Activated B cell treated with CpG ODN at 0.5 μM for 24 hours (primary cell): ENCODE measurements at places on chromosomes 5 and 9. TPM values are rescaled to one million over a fixed set of nuclear protein-coding genes. Genes with fewer than 3 reads are reported as not detected.
A peak's percentile ranks its signal among the peaks of the same experiment; 100 is the strongest.

The TMEM215 gene
- not detected in 2 replicates for total RNA-seq

- H3K36me3 ChIP-seq, result no peaks in the 10 kb centered on the region
- DNase-seq, result peak; percentile 5
- H3K4me3 ChIP-seq, result no peak overlapping the region
- no peaks in the 10 kb centered on the region for H3K27me3 ChIP-seq
- H3K4me1 ChIP-seq, result no peaks in the 10 kb centered on the region
Measured at GRCh38 chr9:125431741-125432271, 170.2 kb downstream of the GAPVD1 start.

The ZFP37 gene
- total RNA-seq, result 1.7 and 2.6 TPM in 2 replicates

DNA sequence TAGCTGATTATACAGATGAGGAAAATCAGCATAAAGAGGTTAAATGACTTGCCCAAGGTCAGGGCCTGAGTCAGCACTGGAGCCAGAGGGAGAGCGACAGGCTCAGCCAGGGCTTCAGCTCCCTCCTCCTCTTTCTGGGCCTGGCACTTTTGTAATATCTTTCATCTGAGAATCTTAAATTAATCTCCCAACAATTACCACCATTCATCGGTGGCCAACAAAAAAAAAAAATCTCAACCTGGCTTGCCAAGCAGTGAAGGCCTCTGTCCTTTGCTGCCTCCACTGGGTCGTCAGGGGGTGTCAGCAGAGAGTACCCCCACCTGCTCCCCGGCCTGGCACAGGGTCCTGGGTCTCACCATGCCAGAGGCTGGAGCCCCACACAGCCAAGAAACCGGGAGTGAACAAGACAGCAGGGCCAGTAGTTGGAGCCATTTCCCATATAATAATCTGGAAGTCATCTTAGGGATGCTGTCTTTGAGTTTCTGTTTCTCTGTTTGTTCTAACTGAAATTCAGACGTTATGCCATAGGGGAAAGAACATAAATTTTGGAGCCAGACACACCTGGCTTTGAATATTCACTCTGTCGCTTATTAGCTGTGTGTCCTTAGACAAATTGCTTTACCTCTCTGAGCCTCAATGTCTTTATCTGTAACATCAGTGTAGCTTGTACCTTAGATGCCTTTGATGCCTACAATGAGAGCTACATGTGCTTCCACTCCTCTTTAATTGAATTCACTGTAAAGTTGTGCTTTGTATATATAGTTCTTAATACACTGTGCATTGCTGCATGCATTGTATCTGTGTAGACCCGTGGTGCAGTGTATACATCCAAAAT is 299.9 kb upstream of the MSX2 start:
- H3K27me3 ChIP-seq, result peaks cover 6% of the 10 kb centered on the region
- H3K4me3 ChIP-seq, result no peak overlapping the region
- H3K4me1 ChIP-seq, result peaks cover 4% of the 10 kb centered on the region
- no peaks in the 10 kb centered on the region for H3K36me3 ChIP-seq

- peaks cover 51% of the 10 kb centered on the region for H3K27me3 ChIP-seq
- H3K27ac ChIP-seq, result no peak within 1 kb of the TSS
- peak within 1 kb of the TSS; percentile 70 for H3K4me3 ChIP-seq
- peaks cover 6% of the 10 kb centered on the region for H3K4me1 ChIP-seq
Measured at GRCh38 chr5:141402553-141403243, at the start of gene PCDHGA9. TSS of gene PCDHGA9 (plus strand) at chr5:141402778. CDS start at chr5:141402953, 175 bp downstream.

The TEX48 gene
- not detected in 2 replicates for total RNA-seq

DNA sequence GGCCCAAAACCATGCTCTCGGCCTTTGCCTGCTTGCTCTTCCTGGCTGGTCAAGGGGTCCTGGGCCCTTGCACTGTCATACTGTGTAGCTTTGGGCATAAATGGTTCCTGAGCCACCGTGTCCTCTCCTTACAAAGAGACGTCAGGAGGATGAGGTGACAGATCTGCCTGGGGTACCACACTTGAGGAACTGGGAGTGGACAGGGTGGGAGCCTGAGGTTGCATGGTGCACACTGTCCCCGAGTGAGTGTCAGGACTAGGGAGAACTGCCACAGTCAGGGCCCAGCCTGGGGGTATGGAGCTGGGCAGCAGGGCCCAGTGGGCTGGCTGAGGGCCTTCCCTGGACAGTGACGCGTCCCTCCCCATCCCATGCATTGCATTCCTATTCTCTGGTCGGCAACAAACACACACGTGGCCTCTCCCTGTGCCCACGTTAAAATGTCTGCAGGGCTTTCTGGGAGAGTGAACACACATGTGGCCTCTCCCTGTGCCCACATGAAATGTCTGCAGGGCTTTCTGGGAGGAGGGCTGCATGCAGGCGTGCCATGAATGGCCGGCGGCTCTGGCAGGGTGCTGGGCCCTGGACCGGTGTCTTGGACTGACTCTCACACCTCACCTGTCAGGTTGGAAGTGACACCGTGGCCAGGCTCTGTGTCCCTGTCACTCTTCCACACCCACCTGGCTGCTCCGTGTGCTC is 122.1 kb upstream of the COL5A1 start:
- no peak overlapping the region for H3K27ac ChIP-seq
- no peaks in the 10 kb centered on the region for H3K4me1 ChIP-seq
- no peaks in the 10 kb centered on the region for H3K36me3 ChIP-seq
- no peak for DNase-seq
- H3K27me3 ChIP-seq, result peaks cover 9% of the 10 kb centered on the region
- H3K4me3 ChIP-seq, result no peak overlapping the region
